ENCODE measurements at places on chromosomes 3 and 15. TPM values are rescaled to one million over a fixed set of nuclear protein-coding genes. Genes with fewer than 3 reads are reported as not detected.

SUCNR1 gene
- total RNA-seq: not detected

GRCh38 chr3:31836131-31837075, 144.7 kb downstream of the OSBPL10 start:
- H3K27me3 ChIP-seq: no peaks in the 10 kb centered on the region
- H3K4me1 ChIP-seq: no peaks in the 10 kb centered on the region
- DNase-seq: no peak
- no peak overlapping the region for H3K27ac ChIP-seq
- no peaks in the 10 kb centered on the region for H3K36me3 ChIP-seq

PEX11A gene
- 4.0 TPM for total RNA-seq

ASB14 gene
- not detected for total RNA-seq
